ENCODE measurements at places on chromosomes 16 and 17.

DNA sequence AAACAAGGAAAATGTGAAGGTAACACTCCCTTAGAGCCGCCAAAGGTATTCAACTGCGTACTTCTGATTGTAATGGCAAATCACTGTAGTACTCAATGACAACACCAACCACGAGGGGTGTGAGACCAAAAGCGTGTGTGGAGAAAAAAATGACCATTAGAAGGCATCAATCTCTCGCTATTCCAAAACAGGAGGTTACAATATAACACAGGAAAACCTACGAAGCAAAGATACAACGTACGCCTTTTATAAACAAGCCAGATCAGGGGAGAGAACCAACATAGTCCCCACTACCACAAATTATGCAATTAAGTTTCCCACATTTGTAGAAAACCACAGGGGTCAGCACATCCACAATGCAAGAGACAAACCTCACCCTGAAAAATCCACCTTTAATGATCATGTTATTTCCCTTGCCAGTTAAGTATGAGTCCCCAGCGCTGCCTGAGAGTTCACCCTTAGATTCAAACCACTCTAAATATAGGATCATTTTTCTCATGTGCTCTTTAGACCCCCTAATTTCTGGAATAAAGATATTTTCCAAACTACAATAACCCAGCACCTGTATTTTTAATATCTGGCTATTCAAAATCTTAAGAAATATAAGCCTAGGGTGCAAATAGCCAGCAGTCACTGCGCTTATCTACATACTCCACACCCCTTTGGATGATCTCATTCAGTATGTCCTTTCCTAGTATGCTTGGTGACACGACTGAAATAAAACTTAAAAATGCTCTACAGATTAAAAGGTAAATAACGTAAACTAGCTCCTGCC lies 12.4 kb downstream of the TEX14 start:
- no peak for DNase-seq

- DNase-seq = no peak
Measured at GRCh38 chr17:62715882-62716390, 88.5 kb downstream of the MRC2 start.

GRCh38 chr17:2227025-2227699 lies 76.4 kb downstream of the SMG6 start:
- DNase-seq = no peak

DNA sequence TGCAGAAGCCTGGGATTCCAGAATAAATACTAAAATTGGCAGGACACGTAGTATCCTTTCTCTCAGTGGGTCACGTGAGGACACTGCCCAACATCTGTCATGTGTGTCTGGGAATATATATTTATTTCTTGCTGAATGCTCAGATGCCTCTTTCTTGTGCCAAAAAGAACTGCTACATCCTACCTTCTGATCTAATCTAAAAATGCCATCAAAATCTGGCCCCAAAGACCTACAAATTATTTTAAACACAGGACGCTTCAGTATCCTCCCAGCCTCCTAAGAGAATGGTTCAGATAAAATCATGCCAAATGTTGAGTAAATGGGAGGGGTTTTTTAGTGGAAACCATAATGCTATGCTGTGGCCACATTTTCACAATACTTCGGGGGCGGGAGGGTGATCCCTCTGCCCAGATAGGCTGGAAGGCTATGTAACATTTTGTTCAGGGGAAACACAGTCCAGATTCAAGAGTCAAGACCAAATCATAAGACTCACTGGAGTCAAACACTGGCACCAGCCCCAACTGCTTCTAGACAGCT lies 22.9 kb upstream of the CORO6 start:
- DNase-seq = no peak

DNA sequence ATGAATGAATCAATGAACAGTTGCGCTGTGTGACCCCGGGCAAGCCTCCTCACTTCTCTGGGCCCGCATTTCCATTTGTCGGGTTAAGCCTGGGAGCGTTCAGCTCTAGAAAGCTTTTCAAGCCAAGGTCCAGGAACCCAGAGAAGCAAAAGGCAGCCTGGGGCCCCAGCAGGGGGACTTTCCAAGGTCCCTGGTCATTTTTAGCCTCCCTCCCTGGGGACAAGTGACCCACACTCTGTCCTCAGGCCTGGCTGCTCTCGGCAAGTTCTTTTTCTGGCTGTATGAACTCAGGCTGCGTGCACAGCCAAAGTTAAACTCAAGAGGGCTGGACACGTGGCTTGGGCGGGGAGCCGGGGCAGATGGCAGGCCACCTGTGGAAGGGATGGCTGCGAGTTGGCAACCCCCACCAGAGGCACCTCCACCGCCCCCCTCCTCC lies 41.4 kb upstream of the CIBAR2 start:
- no peak for DNase-seq

- peak; percentile 31 for DNase-seq
Measured at GRCh38 chr16:54654429-54654828, 276.2 kb upstream of the IRX5 start.

GRCh38 chr17:9431620-9432019 lies 144.0 kb downstream of the STX8 start:
- no peak for DNase-seq

DNA sequence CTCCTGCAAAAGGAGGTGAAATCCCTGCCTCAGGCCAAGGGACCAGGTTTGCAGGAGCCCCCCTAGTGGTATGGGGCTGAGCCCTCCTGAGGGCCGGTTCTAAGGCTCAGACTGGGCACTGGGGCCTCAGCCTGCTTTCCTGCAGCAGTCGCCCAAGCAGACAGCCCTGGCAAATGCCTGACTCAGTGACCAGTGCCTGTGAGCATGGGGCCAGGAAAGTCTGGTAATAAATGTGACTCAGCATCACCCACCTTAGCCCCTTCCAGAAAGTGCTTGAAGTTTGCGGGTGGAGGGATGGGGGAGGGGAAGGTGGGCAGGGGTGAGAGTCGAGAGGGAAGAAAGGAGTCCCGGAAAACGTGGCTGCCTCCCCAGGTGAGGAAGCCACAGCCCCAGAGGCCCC lies 2.1 kb downstream of the MC1R start:
- no peak for DNase-seq

DNA sequence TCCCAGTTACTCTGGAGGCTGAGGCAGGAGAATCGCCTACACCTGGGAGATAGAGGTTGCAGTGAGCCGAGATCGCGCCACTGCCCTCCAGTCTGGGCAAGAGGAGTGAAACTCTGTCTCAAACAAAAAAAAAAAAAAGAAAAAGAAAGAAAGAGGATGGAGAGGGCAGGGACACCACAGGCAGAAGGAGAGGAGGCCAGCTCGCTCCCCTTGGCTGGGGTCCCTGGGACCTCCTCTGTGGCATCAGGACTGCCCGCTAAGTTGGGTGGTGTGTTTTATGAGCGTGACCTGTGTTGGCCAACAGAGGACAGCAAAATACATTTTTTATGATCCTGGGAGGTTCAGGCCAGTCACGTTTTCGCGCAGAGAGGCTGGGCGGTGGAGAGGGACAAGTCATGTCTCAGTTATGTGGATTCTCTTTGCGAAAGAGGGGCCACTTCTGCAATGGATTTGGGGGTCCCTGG lies 229.6 kb downstream of the MRTFB start:
- no peak for DNase-seq

DNA sequence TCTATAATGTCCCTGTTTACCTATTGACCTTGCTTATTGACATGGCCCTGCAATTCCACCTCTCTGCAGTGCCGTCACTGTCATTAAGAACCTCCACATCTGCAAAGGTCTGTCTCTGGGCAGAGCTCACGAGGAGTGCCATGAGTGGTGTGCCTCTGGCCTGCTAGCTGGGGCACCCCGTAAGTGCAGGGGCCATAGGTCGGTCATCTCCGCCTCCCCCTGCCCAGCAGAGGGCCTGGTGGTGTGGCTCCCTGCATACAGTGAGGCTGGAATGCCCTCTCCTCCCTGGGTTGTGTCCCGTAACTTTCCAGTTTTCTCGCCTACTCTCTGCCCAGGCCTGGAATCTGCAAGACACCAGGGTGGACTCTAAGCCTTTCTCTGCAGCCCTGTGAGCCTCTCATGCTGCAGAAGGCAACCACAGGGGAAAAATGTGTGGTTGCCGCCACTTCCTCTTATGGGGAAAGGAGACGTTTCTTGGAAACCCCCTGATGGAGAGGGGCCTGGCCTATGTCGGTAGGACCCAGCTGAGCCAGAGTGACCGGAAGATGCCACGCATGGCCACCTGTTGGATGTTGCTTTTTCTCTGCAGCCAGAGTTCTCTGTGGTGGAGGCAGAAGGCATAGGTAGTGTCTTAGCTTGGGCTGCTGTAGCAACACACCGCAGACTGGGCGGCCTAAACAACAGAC lies 2.7 kb upstream of the SNX20 start:
- no peak for DNase-seq

DNA sequence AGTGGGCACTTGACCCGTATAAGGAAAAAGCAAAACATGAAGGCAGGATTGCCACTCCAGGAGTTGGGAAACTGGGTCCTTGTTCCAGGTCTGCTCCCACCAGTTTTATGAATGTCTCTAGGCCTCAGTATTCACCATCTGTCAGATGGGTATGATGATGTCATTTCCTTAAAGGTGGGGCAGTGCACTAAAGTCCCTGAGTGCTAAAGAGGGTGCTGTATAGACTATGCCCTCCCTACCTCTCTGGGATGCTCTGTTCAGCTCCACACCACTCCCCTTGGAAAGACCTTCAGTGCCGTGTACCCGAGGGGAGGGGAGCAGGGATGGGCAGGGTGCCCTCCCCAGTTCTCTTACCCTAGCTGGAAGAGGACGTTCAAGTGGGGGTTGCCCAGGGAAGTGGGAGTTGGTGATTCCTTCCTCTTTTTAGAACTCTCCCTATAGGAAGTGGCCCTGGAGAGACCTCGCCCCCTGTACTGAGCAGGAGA lies 2.2 kb downstream of the LASP1 start:
- DNase-seq = no peak

GRCh38 chr16:11752856-11753255 lies 10.2 kb upstream of the TXNDC11 start:
- no peak for DNase-seq

DNA sequence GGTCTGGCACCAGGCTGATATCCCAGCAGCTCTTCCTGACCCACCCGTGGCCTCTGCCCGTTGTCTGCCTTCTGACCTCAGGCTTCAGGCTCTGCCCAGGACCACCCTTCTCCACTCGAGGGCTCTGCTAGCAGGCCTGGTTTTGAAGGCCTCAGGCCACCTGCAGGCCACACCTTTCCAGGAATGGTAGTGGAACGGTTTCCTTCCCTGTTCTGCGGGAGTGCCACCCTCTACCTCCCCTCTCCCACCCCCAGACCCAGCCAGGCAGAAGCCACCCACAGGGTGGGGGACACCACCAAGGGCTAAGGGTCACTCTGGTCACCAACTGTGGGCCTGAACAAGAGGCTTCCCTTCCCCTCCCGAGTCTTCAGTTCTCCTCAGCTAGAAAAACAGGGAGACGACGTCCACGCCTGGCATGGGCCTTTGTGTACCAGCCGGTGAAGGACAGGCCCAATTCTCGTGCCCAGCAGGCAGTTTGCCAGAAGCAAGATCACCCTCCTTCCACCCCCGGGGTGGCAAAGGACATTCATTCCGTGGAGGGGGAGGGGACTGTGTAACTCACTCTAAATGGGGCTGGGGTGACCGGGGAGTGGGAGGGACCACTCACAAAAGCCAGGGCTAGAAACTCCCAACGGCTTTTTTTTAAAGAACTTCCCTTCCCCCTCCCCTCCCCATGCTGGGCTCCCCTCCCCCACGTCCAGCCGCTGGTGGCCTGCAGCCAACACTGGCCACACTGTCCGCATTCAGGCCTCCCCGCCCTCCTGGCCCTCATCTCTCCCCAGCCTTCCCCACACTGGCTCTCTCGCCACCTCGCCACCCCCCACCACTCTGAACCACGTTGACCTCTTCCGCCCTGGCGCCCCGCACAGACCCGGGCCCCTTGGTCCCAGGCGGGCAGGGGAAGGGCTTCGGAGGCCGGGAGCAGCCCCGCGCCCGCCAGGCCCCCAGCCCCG lies 7.7 kb downstream of the CBX4 start:
- no peak for DNase-seq
